ENCODE measurements at places on chromosomes 11 and 22.

GRCh38 chr11:67571443-67571842 lies 12.2 kb upstream of the GSTP1 start:
- no peak for DNase-seq

DNA sequence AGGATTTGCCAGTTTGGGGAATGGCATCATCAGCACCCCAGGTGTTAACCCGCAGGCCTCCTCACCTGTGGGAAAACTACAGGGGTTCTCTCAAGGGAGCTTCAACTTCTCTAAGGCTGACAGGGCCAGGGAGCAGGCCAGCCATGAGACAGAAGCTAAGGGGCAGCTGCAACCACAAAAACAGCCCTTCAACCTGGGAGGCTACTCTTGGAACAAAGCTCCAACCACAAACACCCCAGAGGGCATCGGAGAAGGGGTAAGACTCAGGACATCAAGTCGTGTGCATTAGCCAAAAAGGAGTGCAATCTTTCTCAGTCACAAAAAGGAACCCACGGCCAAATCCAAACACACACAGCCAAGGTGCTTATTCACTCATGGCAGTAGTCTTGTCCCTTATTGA lies 103.0 kb downstream of the PLEKHA7 start:
- DNase-seq: no peak

DNA sequence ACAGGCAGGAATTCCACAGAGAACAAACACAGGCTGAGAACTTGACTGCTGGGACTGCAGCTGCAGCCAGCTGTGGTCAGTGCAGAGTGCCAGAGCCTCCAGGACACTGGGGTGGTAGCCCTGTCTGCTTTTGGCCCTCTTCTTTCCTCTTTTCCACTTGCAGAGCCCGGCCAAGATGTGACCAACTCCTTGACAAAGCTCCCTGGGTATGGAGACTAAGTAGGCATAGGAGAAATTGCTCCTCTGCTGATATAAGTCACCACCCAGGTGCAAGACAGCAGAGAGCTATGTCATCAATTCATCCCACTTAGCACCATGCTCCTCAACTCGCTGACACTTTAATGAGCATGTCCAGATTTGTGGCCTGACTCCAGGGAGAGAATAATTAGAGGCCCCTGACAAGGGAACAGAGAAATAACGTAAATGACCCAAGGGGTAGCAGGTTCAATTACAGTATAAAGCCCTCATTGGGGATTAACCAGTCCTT lies 369.4 kb upstream of the B3GAT1 start:
- DNase-seq: no peak

GRCh38 chr11:99818991-99819390 lies 798.2 kb downstream of the CNTN5 start:
- DNase-seq: no peak

DNA sequence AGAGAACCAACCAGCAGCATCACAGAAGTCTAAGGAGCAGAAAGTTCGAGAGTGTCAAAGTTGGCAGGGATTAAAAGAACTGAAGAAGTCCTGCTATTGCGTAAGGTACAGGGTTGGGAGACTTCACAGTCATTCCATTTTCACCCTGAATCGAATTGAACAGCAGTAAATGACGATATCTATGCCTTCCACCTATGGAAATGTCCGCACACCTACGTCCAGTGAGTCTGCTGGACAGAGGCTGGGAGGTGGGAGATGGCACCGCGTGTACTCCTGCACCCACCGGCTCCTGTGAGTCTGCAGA lies 116.7 kb downstream of the MICAL3 start:
- no peak for DNase-seq

DNA sequence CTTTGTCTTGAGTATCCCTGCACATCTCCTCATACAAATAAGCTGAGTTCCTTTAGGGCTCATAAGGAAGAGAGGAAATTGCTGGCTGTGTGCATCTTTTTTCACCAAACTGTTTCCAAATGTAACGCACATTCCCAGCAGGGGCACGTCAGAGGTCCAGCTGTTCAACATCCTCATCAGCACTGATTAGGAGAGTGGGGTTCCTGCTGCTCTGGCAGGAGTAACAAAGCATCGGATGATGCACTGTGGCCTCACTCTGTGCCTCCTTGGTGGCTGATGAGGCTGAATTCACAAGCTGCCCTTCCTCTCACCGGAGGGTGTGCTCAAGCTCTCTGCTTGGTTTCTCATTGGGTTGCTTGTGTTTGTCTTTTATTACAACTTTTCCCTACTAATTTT lies 35.5 kb upstream of the SLC25A1 start:
- no peak for DNase-seq

GRCh38 chr11:57305523-57305922 lies 19.2 kb downstream of the TNKS1BP1 start:
- DNase-seq: no peak

- DNase-seq: no peak
Measured at GRCh38 chr22:30337461-30337778, 10.7 kb upstream of the TBC1D10A start.

DNA sequence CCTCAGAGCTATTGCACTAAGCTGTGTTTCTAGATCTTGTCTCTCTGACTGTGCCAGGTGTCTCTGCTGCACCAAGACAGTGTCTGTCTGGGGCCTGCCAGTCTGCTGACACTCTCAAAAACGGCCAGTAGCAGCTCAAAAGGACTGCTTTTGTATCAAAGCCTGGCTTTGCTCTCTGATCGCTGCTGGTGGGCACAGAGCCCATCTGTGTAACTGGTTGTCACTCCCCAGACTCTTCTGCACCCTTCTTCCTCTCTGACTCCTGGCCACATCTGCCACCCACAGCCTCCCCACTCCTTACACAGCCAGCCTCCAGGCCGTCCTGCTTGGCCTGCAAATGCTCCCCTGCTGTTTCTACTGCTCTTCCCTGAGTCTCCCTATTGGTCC lies 26.5 kb downstream of the MED15 start:
- no peak for DNase-seq

GRCh38 chr11:70872955-70873735 lies 379.2 kb downstream of the SHANK2 start:
- DNase-seq: no peak

DNA sequence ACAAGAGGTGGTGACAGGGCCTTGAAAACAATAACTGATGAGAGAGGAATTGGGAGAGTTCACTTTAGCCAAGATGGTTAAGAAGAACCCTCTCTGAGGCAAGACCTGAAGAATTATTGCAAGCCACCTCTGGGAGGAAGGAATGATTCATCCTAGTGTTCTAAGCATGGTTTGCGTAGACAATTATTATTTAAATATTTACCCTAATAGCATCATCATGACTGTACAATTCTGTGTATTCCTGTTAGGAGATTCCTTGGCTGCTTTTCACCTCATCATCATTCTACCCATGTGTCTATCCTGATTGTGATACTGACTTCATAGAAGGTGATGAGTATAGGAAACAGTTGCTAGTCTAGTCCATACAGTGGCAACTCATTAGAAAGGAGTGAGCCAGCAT lies 264.4 kb downstream of the DDX10 start:
- DNase-seq: no peak

DNA sequence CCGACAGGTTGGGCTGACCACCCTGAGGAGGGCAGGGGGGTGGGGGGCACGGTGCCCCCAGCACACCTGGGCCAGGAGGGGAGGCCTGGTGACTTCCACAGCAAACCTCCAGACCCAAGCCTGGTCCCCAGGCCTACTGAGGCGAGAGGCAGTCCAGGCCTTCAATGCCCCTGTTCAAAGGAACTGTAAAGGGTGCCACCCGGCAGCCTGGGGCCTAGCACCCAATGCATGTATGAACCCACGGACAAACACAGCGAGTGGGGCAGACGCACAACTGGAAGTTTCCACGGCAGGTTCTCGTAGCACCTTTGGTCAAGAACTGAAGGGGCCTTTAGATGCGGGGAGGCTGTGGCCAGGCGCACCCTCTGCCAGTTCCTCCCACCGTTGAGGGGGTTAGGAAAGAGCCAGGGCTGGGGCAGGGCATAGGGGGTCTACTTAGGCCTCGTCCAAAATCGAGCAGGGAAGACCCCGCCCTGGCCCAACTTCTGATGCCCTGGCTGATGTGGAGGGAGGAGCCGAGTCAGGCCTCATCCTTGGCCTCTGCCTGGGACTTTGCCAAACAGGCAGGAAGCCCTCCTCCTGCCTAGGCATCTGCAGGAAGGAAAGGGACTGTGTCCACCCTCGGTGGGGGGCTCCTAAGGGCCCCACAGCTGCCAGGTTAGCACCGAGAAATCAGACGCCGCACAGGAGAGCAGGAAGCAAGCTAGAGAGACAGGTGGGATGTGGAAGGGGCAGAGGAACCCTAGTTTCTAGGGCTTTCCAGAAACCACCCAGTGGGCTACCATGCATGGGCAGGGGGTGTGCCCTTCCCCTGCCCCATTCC lies 6.6 kb downstream of the CBX6 start:
- DNase-seq: no peak

DNA sequence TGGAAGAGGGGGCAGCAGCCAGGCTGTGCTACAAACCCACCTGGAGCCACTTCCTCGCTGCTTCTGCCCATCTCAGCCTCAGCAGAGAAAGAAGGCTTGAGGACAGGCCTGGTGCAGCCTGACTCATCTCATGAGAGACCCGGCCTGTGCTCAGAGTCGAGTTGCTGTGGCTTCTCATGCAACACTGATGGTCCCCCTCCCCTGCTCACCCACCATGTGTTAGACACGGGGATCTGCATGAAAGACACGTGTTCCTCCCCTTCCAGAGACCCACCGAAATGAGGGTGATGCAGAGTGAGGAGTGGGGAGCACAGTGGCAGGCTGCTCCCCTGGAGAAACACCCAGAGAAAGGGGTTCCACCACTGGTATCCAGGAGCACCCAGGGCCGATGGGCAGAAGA lies 15.0 kb downstream of the RTN4R start:
- no peak for DNase-seq

GRCh38 chr11:79094616-79095015 lies 346.2 kb downstream of the TENM4 start:
- DNase-seq: no peak

DNA sequence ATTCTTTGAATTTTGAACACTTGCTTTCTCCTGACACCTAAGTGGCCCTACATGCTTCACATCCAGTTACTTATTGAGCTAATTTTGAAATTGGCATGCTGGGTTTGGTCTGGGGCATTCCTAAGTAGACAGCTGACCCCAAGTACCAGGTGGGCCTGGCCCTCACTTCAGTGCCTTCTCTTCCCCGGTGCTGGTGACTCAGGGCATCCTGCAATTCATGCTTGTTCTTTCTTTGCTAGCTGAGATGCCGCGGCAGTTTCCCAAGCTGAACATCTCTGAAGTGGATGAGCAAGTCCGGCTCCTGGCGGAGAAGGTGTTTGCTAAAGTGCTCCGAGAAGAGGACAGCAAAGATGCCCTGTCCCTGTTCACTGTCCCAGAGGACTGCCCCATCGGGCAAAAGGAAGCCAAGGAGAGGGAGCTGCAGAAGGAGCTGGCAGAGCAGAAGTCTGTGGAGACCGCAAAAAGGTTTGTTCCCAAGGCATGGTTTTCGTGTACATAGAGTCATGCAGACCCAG lies 6.3 kb downstream of the AMPD3 start:
- no peak for DNase-seq

GRCh38 chr22:46763051-46763705 lies 728 bp downstream of the TBC1D22A start:
- DNase-seq: no peak

DNA sequence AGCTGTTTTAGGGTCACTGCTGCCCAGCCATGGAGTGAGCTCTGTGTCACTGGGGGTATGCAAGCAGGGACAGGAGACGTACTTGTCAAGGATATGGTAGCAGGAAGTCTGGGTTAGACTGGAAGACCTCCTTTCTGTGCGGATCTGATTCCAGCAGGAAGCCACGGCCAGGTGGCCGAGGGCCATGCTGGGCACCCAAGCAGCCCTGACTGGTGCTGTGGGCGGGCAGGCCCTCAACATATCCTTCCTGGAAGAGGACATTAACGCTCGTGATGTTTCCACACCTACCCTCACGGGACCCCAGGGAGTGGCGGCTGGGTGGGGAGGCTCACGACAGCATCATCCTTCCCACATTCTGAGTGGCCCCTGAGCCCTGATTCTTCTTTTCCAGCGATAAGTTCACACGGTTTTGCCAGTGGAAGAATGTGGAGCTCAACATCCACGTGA lies 8.7 kb upstream of the ANKRD13D start:
- DNase-seq: no peak

- no peak for DNase-seq
Measured at GRCh38 chr11:102064316-102064715, 17.1 kb downstream of the CFAP300 start.

DNA sequence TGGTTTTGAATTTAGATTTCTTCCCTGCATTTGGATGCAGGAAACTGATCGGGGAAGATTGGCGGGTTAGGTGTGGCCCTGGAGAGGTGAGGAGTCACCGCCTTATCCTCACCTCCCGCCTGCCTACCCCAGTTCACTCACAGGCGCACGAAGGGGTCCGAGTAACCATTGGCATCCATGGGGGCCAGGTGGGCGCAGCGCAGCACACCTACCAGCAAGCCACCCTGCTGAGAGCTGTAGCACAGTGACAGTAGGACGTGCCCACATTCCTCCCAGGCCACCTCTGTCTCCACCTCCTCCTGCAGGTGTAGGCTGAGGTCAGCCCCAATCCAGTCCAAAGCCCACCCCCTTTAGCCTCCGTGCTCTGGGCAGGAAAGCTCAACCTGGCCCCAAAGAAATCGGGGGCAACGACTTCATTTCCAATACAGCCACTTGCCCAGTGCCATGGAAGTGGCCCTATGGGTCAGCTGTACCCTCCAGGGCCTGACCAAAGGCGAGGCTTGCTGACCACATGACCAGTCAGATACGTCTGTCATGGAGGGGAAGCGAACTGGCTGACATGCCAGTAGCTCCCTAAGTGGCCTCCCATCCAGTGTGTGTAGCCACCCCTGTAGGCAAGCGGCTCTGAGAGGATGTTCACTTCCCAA lies 6.7 kb downstream of the NDUFV1 start:
- DNase-seq: no peak

GRCh38 chr11:112583261-112583893 lies 322.7 kb upstream of the PLET1 start:
- DNase-seq: no peak

DNA sequence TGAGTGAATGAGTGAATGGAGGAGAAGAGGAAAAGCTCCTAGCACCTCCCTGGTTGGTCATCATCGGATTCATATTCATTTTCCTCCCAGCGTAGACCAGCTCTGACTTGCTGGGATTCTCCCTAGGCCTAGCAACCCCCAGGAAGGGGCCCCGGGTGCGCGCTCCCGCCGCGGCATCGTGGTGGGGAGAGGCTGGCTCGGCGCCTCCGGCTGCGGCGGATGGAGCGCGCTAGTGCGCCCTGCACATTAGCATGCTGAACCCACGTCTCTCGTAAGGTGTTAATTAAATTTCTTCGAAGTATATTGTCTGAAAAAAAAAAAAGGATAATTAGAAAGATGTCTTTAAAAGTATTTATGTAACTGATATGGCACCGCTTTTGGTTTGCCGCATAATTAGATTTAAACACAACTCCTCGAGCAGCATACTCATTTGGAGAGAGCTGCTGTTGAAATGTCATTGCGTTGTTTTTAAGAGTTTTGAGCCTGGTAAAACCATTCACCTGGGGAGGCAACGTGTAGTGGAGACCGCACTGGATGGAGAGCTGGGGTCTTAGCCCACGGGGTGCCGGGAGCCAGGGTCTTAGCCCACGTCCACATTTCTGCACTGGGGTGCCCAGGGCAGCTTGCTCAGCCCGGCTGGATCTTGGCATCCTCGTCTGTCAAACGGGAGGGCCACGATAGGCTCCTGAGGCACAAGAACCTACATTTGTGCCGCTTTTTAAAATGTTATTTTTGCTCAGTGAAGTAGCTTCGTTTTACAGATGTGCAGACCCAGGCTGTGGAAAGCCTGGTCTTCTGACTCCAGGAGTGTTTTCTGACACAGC lies 21.8 kb downstream of the MPPED1 start:
- no peak for DNase-seq

- no peak for DNase-seq
Measured at GRCh38 chr11:32341620-32342613, 93.4 kb downstream of the WT1 start.

- DNase-seq: no peak
Measured at GRCh38 chr11:118536726-118537125, 5.7 kb downstream of the TMEM25 start.

GRCh38 chr22:19368876-19369275 lies 62.7 kb downstream of the HIRA start:
- no peak for DNase-seq

Measured in NCI-H1417 treated with DMSO at 0.1 percent for 48 hours (cell line).